Chondrocyte (in vitro differentiated cells): ENCODE measurements at places on chromosomes 13 and 19. TPM values are rescaled to one million over a fixed set of nuclear protein-coding genes. Genes with fewer than 3 reads are reported as not detected.

ERFL gene
- 0.27 to 0.44 TPM (median 0.35 TPM) in 3 replicates for total RNA-seq

CAPN12 gene
- 0.40 to 0.44 TPM (median 0.44 TPM) in 3 replicates for total RNA-seq

SMIM7 gene
- total RNA-seq = 42.5 to 52.0 TPM (median 47.7 TPM) in 3 replicates

FFAR1 gene
- total RNA-seq = not detected in 3 replicates

CYP2B6 gene
- total RNA-seq = not detected in 3 replicates

ENOX1 gene
- 2.0 to 6.1 TPM (median 2.3 TPM) in 3 replicates for total RNA-seq

ZNF229 gene
- total RNA-seq = 3.5 to 5.6 TPM (median 3.7 TPM) in 3 replicates

PRSS57 gene
- total RNA-seq = not detected in 3 replicates

GRCh38 chr19:41192574-41193429 lies at the start of gene CYP2S1:
Gene CYP2S1, plus strand, starts transcription at chr19:41193219. Its CDS starts 46 bp downstream, at chr19:41193265.
- peaks cover 37% of the 10 kb centered on the region for H3K27me3 ChIP-seq
- H3K27ac ChIP-seq = no peak within 1 kb of the TSS
- peaks cover 14% of the 10 kb centered on the region for H3K4me1 ChIP-seq
- H3K36me3 ChIP-seq = no peaks in the 10 kb centered on the region
- no peak for DNase-seq

GRCh38 chr19:12990853-12991252 lies 4.4 kb upstream of the NFIX start:
- H3K4me1 ChIP-seq = peaks cover 5% of the 10 kb centered on the region
- H3K27me3 ChIP-seq = no peaks in the 10 kb centered on the region
- DNase-seq = no peak
- H3K36me3 ChIP-seq = no peaks in the 10 kb centered on the region

- H3K4me1 ChIP-seq = peaks cover 51% of the 10 kb centered on the region
- DNase-seq = no peak
- no peaks in the 10 kb centered on the region for H3K27me3 ChIP-seq
- H3K36me3 ChIP-seq = no peaks in the 10 kb centered on the region
Measured at GRCh38 chr13:48234566-48235340, 1.7 kb downstream of the ITM2B start.

GRCh38 chr13:113528101-113528812 lies 37.7 kb upstream of the DCUN1D2 start:
- no peak overlapping the region for H3K27ac ChIP-seq
- no peaks in the 10 kb centered on the region for H3K27me3 ChIP-seq
- peaks cover 40% of the 10 kb centered on the region for H3K36me3 ChIP-seq
- no peak overlapping the region for H3K4me3 ChIP-seq
- DNase-seq = no peak
- no peaks in the 10 kb centered on the region for H3K4me1 ChIP-seq

- no peaks in the 10 kb centered on the region for H3K36me3 ChIP-seq
- H3K27ac ChIP-seq = no peak overlapping the region
- no peak overlapping the region for H3K4me3 ChIP-seq
- H3K4me1 ChIP-seq = peaks cover 8% of the 10 kb centered on the region
- DNase-seq = no peak
Measured at GRCh38 chr13:28725046-28725610, 6.4 kb upstream of the SLC46A3 start.

DNA sequence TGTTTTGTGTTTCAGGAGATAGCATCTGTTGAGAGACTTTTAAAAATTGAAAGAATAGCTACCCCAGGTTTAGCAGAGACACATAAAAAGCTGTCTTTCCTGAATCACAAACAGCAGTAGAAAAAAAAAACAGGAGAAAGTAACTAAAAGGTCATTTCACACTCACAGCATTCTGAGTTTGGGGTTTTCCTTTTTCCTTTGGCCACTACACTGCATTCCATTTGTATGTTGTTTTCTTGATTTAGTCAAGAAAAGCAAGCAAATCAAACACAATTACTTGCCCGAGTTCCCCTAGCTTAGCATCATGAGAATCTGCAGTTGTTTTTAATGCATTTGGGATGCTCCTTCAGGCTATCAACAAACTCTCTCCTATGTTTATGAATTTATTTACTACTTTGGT lies 161.0 kb downstream of the KCTD12 start:
- peak overlapping the region; percentile 60 for H3K27ac ChIP-seq
- H3K4me1 ChIP-seq = peaks cover 8% of the 10 kb centered on the region
- H3K4me3 ChIP-seq = no peak overlapping the region
- no peaks in the 10 kb centered on the region for H3K36me3 ChIP-seq
- no peaks in the 10 kb centered on the region for H3K27me3 ChIP-seq

GRCh38 chr13:105890509-105890908 lies 645.0 kb downstream of the EFNB2 start:
- H3K4me1 ChIP-seq = peaks cover 4% of the 10 kb centered on the region
- no peak overlapping the region for H3K27ac ChIP-seq
- H3K27me3 ChIP-seq = no peaks in the 10 kb centered on the region
- peaks cover 9% of the 10 kb centered on the region for H3K36me3 ChIP-seq
- H3K4me3 ChIP-seq = no peak overlapping the region

DNA sequence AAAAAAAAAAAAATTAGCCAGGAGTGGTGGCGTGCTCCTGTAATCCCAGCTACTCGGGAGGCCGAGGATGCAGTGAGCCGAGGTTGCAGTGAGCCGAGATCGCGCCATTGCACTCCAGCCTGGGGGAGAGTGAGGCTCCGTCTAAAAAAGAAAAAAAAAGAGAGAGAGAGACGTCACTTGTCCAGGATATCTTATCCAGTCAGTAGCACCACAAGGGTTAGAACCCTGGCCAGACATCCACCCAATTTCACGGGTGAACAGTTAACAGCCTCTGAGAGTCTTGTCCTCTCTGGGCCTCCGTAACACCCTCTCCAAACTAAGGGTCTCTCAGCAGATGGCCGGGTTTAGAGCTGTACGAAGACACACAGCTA lies 917 bp upstream of the CLPTM1 start:
- peak overlapping the region; percentile 99 for H3K27ac ChIP-seq
- H3K4me1 ChIP-seq = peaks cover 41% of the 10 kb centered on the region
- no peak for DNase-seq
- no peaks in the 10 kb centered on the region for H3K27me3 ChIP-seq
- H3K36me3 ChIP-seq = no peaks in the 10 kb centered on the region
- H3K4me3 ChIP-seq = peak overlapping the region; percentile 97

GRCh38 chr19:2475018-2475701 lies 767 bp upstream of the GADD45B start:
- no peaks in the 10 kb centered on the region for H3K27me3 ChIP-seq
- peak overlapping the region; percentile 95 for H3K4me3 ChIP-seq
- H3K27ac ChIP-seq = peak overlapping the region; percentile 99
- peaks cover 22% of the 10 kb centered on the region for H3K4me1 ChIP-seq
- peak; percentile 85 for DNase-seq
- peaks cover 25% of the 10 kb centered on the region for H3K36me3 ChIP-seq

- no peaks in the 10 kb centered on the region for H3K27me3 ChIP-seq
- H3K27ac ChIP-seq = no peak overlapping the region
- H3K4me3 ChIP-seq = peak overlapping the region; percentile 82
- DNase-seq = no peak
- peaks cover 10% of the 10 kb centered on the region for H3K4me1 ChIP-seq
Measured at GRCh38 chr19:12695997-12696365, 450 bp downstream of the FBXW9 start.

DNA sequence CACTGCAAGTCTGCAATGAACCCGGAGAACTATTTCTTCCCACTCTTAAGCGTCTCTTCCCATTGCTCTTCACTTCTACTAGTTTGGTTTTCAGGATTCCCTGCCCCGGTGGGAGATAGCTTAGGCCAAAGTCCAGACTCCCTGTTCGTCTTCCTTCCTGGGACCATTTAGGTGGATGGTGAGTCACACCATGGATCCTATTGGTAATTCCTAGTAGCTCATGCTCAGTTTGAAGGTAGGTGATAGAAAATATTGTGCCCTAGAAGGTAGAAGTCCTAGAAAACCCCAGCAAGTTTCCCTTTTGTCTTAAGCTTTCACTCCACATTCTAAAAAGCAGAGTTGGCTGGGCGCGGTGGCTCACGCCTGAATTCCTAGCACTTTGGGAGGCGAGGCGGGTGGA lies 13.8 kb downstream of the CHAF1A start:
- H3K27ac ChIP-seq = no peak overlapping the region
- peaks cover 7% of the 10 kb centered on the region for H3K4me1 ChIP-seq
- no peak for DNase-seq

GRCh38 chr13:89393758-89394304 lies 1722.7 kb downstream of the SLITRK5 start:
- no peak overlapping the region for H3K4me3 ChIP-seq
- H3K27me3 ChIP-seq = no peaks in the 10 kb centered on the region
- no peak for DNase-seq
- peak overlapping the region; percentile 18 for H3K27ac ChIP-seq
- peaks cover 5% of the 10 kb centered on the region for H3K4me1 ChIP-seq

DNA sequence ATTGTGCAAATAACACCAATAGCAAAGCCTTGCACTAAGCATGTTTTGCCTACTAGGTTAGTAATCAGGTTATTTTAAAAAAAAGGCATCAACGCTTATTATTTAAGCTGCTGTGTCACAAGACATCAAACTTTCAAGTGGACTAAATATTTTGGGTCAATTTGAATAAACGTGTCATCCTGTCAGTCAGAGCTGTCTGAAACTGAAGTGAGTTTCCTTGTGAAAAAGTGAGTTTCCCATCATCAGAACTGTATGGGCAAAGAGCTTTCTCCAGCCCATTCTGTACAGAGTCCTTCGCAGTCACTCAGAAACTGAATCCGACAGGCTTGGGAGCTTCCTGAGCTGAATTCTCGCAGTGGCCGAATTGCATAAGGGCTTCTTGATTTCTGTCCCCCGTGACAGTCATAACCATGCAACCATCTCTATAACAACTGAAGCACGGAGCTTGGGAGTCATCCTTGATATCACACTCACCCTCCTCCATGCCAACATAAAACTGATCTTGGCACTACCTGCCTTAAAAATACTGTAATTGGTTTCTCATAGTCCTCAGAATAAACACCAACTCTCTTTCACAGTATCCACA lies 139.8 kb downstream of the MIPEP start:
- H3K27me3 ChIP-seq = no peaks in the 10 kb centered on the region
- no peak overlapping the region for H3K4me3 ChIP-seq
- peaks cover 1% of the 10 kb centered on the region for H3K36me3 ChIP-seq
- H3K27ac ChIP-seq = no peak overlapping the region
- peaks cover 36% of the 10 kb centered on the region for H3K4me1 ChIP-seq

GRCh38 chr19:575527-576506 lies 3.4 kb downstream of the BSG start:
- H3K27ac ChIP-seq = peak overlapping the region; percentile 80
- no peaks in the 10 kb centered on the region for H3K27me3 ChIP-seq
- peaks cover 48% of the 10 kb centered on the region for H3K4me1 ChIP-seq
- peak overlapping the region; percentile 31 for H3K4me3 ChIP-seq

GRCh38 chr19:595326-596262 lies 5.9 kb downstream of the HCN2 start:
- H3K27me3 ChIP-seq = peaks cover 14% of the 10 kb centered on the region
- no peak for DNase-seq
- no peak overlapping the region for H3K27ac ChIP-seq

GRCh38 chr19:21022996-21023395 lies 2.5 kb downstream of the ZNF430 start:
- peak overlapping the region; percentile 51 for H3K4me3 ChIP-seq
- peak overlapping the region; percentile 62 for H3K27ac ChIP-seq
- H3K4me1 ChIP-seq = peaks cover 47% of the 10 kb centered on the region
- H3K36me3 ChIP-seq = peaks cover 21% of the 10 kb centered on the region
- no peaks in the 10 kb centered on the region for H3K27me3 ChIP-seq
- no peak for DNase-seq

- peak overlapping the region; percentile 94 for H3K27ac ChIP-seq
- H3K4me1 ChIP-seq = peaks cover 22% of the 10 kb centered on the region
- peaks cover 8% of the 10 kb centered on the region for H3K27me3 ChIP-seq
- H3K4me3 ChIP-seq = no peak overlapping the region
- DNase-seq = no peak
- H3K36me3 ChIP-seq = no peaks in the 10 kb centered on the region
Measured at GRCh38 chr19:48770266-48770665, 14.9 kb downstream of the FGF21 start.

DNA sequence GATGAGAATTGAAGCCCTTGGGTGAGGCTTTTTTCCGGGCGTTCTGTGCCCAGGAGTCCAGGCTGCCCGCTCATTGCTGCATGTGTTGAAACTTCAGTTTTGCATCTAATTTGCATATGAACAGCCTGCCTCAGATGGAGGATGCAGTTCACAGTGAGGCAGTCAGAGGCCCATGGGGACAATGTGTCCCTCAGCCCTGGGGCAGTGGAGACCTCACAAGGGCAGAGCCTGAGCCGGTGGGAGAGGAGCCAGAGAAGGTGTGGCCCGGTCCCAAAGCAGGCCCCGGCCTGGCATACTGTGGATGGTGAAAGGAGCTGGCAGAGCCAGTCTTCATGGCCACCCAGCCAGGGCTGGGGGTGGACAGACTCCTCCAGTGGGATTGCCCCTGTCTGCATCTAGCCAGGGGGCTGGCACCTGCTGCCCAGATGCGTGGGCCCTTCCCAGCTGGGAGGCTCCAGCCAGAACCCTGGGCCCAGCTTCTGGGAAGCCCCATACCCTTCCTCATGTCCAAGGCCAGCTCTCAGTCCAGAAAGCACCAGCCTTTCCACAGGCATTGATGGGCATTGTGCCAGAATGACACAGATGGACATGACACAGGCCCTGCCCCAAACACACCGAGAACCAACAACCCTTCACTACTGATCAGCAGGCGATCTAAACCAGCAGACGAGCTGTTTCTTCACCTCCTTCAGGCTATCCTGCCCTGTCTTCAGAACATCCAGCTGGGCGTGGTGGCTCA lies 32.9 kb upstream of the KCTD15 start:
- peaks cover 25% of the 10 kb centered on the region for H3K27me3 ChIP-seq
- H3K36me3 ChIP-seq = no peaks in the 10 kb centered on the region
- no peak overlapping the region for H3K4me3 ChIP-seq
- H3K4me1 ChIP-seq = peaks cover 1% of the 10 kb centered on the region
- H3K27ac ChIP-seq = no peak overlapping the region
- no peak for DNase-seq

DNA sequence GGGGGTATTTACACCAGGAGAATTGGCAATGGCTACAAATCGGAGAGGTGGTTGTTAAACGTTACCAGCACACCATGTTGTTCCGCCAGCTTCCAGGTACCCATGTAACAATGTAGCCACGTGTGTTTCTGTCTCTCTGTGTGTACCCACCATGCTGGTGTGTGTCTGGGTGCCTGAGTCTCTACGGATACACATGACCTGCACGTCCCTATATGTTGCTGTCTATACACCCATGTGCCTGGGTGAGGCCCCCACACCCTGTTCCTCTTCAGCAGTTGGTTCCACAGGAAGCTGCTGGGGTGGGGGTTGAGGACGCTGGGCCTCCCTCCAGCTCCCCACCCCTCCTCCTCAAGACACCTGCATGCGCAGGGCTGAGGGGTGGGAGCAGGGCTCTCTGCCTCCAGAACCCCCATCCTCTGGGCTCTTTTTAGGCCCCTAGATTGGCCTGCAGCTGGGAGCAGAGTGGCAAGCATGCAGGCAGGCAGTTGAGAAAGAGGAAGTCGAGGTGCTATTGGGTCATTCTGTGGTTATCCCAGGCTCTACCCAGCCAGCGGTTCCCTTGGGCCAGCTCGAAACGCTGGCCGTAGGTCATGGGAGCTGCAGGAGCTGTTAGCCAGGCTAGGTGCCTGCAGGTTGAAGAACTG lies at the start of gene ARHGEF18:
TSS of gene ARHGEF18 (plus strand) at position 351 of the 644 bp plus-strand sequence. CDS start 13,954 bp downstream, outside the sequence.
- peaks cover 3% of the 10 kb centered on the region for H3K36me3 ChIP-seq
- no peaks in the 10 kb centered on the region for H3K4me1 ChIP-seq
- no peak within 1 kb of the TSS for H3K27ac ChIP-seq
- H3K4me3 ChIP-seq = no peak within 1 kb of the TSS

- H3K27me3 ChIP-seq = no peaks in the 10 kb centered on the region
- H3K4me1 ChIP-seq = peaks cover 21% of the 10 kb centered on the region
- no peak for DNase-seq
- H3K36me3 ChIP-seq = peaks cover 22% of the 10 kb centered on the region
Measured at GRCh38 chr19:45790942-45791341, 1.7 kb downstream of the DMWD start.
